ENCODE measurements at places on chromosomes 16 and 17.

DNA sequence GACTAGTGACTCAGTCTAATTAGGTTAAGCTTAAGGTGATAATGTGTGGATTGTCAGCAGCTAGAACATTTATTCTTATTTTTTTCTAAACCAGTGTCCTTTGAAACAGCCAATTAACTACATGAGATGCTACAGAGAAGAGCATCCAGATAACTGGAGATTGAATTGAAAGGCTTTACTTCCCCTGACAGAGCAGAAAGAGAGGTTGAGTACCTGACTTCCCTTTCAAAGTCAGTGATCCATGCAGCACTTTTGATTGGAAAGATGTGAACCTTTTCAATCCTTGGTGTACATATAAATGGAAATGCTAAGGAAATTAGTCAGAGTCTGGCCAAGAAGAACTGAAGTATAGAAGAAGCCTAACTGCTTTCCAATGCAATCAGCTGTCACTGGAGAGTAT lies 653.8 kb downstream of the CDH8 start:
- no peak for DNase-seq

- no peak for DNase-seq
Observed at GRCh38 chr16:69501956-69502745, 63.6 kb upstream of the NFAT5 start.

GRCh38 chr17:50274142-50274896 lies at the start of gene TMEM92:
TSS of gene TMEM92 (plus strand) at chr17:50274466. CDS start at chr17:50274502, 36 bp downstream.
- DNase-seq = no peak

DNA sequence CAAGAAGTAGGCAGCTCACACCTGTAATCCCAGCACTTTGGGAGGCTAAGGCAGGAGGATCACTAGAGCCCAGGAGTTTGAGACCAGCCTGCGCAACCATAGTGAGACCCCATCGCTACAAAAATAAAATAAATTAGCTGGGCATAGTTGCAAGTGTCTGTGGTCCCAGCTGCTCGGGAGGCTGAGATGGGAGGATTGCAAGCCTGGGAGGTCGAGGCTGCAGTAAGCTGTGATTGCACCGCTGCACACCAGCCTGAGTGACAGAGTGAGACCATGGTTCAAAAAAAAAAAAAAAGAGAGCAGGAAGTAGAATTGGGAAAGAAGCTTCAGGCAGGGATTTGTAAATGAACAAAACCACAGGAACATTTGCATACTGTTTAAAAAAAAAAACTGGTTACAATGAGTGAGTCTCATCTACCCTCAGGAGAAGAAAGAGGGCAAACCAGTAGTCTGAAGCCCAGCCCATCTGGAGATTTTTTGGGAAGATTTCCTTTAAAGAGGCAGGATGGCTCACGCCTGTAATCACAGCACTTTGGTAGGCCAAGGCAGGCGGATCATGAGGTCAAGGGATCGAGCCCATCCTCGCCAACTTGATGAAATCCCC lies 7.9 kb downstream of the MPV17L start:
- DNase-seq = no peak

- no peak for DNase-seq
Observed at GRCh38 chr17:68595496-68595895, 5.7 kb downstream of the FAM20A start.

GRCh38 chr16:17571499-17572093 lies 100.8 kb upstream of the XYLT1 start:
- DNase-seq = no peak

DNA sequence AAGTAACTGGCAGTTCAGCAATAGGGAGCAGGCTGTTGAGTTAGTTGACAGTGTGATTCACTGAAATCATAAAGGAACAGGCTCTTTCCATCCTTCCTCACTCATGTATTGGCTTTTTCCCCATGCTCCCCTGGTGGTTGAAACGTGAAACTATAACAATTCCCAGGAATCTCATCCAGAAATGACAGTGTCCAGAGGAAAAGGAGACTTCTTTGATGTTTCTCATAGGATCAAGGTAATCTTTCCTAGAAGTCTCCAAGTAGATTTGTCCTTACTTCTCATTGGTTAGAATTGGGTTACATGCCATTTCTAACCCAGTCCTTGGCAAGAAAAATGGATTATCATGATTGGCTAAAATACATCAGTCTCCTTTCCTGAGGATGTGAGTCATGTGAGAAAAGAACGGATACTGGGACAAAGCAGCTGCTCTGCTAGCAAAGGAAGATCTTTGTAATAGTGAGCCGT lies 14.4 kb downstream of the TTC19 start:
- DNase-seq = no peak

- no peak for DNase-seq
Observed at GRCh38 chr17:57918017-57918895, 37.0 kb downstream of the CUEDC1 start.

DNA sequence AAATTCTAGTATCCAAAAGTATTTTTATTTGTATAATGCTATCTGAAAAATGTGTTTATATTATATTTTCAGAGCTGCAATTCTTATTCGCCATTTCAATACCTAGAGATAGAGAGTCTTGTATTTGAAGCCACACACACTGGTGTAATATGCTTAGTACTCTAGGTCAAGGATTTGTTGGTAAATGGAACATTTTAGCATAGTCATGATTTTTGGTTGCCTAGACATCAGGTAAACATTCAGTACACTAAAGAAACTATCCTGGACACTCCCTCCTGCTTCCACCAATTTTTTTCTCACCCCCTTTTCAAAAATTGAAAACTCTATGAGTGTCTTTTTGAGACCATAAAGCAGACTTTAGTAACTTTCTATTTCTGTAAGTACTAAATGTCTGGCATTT lies 20.8 kb downstream of the ABHD15 start:
- no peak for DNase-seq

- DNase-seq = no peak
Observed at GRCh38 chr17:35289222-35289621, 46.4 kb downstream of the SLFN5 start.

DNA sequence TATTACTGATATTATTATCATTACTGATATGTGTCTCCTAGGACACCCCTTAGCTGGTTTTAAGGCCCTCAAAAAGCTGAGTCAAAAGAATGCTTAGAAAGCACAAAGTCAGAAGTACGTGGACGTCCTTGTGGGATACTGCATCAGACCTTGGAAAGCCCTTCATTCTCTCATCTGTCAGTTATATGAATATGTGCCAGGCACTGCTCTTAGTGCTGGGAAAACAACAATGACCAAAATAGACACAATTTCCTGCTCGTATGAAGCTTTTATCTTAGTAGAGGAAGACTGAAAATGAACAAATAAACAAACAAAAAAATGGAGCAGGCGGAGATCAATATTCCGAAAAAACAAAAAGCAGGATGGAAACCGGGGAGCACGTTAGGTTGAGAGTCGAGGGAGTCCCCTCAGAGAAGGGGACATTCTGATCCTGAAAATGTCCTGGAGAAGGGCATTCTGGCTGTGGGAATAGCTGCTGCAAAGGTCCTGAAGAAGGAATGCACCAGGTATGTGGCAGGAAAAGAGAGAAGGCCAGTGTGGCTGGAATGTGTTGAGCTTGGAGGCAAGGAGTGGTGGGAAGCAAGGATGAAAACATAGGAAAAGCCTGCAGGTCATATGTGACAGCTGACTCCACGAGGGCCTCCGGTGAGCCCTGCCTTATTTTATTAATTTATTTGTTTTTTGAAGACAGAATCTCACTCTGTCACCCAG lies 15.5 kb upstream of the TMEM94 start:
- no peak for DNase-seq

GRCh38 chr16:55834049-55834448 lies 1.2 kb upstream of the CES1 start:
- DNase-seq = no peak

DNA sequence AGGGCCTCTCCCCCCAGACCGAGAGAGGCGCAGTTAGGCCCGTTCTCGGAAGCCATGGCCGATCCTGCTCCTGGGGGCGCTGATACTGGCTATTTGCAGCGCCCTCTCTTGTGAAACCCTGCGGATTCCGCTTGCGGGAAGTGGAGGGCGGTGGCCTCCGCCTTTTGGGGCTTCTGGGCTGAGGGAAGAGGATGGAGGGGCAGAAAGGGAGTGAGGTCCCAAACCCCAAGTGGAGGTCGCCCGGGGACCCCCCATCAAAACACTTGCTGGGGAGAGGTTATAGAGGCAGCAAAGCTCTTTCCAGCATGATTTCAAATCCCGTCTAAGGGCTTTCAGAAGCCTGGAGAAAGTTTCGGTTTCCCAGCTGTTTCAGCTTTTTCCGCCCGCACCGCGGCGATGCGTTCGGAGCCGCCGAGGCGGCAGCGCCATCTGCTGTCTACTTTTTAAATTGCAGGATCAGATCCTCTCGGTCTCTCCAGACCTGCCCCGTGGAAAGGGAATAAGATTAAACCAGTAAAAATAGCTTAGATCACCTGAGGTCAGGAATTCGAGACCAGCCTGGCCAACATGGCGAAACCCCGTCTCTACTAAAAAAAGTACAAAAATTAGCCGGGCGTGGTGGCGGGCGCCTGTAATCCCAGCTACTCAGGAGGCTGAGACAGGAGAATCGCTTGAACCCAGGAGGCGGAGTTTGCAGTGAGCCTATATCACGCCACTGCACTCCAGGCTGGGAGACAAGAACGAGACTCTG lies 15.8 kb downstream of the SNX20 start:
- peak; percentile 70 for DNase-seq

DNA sequence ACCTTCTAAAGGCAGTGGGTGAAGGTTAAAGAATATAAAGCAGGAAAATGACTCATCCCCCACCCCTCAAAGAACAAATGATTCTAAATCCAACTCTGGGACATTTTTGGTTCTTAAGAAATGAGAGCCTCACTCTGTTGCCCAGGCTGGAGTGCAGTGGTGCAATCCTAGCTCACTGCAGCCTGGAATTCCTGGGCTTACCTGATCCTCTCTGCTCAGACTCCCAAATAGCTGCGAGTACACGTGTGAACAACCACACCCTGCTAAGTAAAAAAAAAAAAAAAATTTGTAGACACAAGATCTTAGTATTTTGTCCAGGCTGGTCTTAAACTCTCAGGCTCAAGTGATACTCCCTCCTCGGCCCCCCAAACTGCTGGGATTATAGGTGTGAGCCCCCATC lies 298.8 kb upstream of the MAF start:
- no peak for DNase-seq

DNA sequence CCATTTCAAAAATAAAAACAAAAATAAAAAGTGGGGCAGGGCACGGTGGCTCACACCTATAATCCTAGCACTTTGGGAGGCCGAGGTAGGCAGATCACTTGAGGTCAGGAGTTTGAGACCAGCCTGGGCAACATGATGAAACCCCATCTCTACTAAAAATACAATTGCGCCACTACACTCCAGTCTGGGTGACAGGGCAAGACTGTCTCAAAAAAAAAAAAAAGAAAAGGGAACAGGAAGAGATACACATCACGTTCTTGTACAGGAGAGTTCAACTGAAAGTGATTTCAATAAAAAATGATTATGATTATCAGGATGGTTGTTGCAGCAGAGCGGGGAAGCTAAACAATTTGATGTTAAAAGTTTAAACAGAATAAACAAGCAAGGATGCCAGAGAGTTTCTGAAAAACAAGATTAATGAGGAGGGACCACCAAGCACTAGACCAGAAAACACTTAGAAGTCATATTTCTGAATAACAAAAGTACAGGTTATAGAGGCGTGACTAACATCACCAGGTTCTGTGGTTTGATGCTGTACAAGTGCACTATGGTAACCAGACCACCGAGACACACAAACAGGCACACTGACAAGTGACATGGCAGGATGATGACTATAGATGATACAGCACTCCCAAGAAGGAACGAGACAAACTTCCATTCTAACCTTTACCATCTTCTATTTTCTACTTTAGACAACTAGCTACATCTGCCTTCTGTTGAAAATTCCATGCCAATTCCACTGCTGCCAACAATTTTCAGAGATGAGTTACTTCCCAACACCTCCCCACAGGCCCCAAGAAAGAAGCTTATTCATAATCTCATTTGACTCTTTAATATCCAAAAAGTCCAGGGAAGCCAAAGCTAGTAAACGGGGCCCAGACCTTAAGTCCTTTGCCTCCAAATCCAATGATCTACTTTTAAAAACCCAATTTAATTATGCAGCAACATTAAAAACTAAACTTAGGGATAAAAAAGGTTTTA lies 11.8 kb downstream of the DNAJA2 start:
- DNase-seq = no peak

GRCh38 chr16:84247844-84248243 lies 8.0 kb upstream of the KCNG4 start:
- no peak for DNase-seq

GRCh38 chr16:62625326-62625725 lies 589.1 kb upstream of the CDH8 start:
- DNase-seq = no peak

- no peak for DNase-seq
Observed at GRCh38 chr16:50272111-50272571, 5.8 kb downstream of the ADCY7 start.

DNA sequence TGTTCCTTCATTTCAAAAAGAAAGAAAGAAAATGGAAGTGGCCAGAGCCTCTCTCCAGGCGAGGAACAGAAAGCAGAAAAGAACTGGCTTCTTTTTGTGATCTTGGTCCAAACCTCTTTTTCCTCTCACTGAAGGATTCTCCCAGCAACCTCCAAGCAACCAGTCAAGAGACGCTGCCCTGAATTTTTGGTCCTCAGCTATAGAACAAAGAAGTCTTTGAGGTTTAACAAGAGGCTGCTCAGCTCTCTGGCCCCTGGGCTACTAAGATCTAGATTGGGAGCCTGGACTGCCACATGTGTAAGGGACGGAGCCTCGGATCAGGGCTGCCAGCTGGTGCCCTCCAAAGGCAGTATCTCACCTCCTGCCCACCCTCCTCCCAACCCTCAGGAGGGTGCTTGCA lies 62.6 kb downstream of the AXIN2 start:
- DNase-seq = no peak

- DNase-seq = no peak
Observed at GRCh38 chr16:27638833-27639560, 89.1 kb downstream of the KATNIP start.

DNA sequence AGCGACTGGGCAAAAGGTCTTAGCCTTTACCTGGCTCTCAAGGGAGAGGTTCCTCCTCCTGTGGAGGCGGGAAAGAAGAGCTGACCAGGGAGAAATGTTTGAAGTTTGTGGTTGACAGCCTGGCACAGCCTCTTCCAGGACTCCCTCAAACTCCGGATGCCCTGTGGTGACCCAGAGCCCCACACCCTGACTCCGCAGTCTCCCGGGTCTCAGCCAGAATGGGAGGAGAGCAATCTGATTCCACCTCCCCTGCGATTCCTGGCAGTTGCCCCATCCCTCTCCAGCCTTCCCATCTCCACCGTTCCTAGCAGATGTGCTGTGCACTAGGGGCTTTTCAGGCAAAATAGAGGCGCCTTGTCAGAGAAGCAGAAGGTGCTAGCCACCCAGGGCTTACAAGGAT lies 5.5 kb upstream of the DNAI2 start:
- no peak for DNase-seq

GRCh38 chr16:84175350-84176081 lies 11.3 kb downstream of the TAF1C start:
- DNase-seq = peak; percentile 73

DNA sequence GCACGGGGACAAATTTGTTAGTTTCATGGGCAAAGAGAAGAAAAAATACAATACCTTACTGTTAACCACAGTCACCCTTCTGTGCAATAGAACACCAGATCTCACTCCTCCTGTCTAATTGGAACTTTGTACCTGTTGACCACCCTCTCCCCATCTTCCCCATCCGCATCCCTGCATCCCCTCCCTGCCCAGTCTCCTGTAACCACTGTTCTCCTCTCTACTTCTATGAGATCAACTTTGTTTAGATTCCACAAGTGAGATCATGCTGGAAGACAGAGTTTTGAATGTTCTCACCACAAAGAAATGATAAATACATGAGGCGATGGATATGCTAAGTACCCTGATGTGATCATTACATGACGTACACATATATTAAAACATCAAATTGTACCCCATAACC lies 47.7 kb downstream of the CLEC16A start:
- DNase-seq = no peak

- DNase-seq = no peak
Observed at GRCh38 chr16:27602103-27602502, 52.2 kb downstream of the KATNIP start.

GRCh38 chr17:80261159-80261894 lies 675 bp downstream of the RNF213 start:
- DNase-seq = no peak
